Osteocyte (in vitro differentiated cells): ENCODE measurements at places on chromosomes 6 and 20. TPM values are rescaled to one million over a fixed set of nuclear protein-coding genes. Genes with fewer than 3 reads are reported as not detected.

Gene YWHAB
- total RNA-seq = 203 and 205 TPM in 2 replicates

Gene PPP1R16B
- total RNA-seq = not detected in 2 replicates

Gene LAMA4
- total RNA-seq = 209 and 220 TPM in 2 replicates

DNA sequence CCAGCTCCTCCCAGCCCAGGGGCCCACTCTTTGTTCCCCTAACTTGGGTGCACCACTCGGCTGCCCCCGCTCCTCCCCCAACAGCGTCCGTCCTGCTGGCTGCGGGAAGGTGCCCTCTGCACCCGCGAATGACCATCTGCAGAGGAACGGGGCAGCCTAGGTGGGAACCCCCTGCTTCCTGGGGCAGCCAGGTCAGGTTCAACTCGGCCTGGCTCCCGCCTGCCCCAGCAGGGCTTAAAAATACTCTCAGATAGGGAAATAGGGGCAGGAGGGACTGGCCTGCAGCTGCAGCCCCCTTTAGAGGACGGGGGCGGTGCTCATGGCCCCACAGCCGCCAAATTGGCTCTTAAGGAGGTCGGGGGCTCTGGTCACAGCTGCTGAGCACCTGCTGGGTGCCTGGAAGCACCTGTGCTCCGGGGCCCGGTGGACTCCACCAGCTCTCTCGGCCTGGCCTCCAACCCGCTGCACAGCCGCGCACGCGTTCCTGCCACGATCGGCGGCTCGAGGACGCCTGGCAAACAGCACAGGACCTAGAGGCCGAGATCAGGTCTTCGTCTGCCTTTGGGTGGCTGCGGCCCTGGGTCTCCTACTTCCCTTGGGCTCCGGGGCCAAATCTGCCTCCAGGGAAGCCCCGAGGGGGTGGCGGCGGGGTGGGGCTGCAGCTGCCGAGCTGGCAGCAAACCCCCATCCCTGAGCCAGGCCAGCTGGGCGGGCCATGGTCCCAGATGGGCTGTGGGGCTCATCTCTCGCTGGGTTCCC, 700 bp upstream of the LAMA5 start:
- H3K4me1 ChIP-seq = peaks cover 53% of the 10 kb centered on the region
- H3K27ac ChIP-seq = peak overlapping the region; percentile 31
- no peaks in the 10 kb centered on the region for H3K27me3 ChIP-seq
- no peak for DNase-seq
- peak overlapping the region; percentile 60 for H3K4me3 ChIP-seq

DNA sequence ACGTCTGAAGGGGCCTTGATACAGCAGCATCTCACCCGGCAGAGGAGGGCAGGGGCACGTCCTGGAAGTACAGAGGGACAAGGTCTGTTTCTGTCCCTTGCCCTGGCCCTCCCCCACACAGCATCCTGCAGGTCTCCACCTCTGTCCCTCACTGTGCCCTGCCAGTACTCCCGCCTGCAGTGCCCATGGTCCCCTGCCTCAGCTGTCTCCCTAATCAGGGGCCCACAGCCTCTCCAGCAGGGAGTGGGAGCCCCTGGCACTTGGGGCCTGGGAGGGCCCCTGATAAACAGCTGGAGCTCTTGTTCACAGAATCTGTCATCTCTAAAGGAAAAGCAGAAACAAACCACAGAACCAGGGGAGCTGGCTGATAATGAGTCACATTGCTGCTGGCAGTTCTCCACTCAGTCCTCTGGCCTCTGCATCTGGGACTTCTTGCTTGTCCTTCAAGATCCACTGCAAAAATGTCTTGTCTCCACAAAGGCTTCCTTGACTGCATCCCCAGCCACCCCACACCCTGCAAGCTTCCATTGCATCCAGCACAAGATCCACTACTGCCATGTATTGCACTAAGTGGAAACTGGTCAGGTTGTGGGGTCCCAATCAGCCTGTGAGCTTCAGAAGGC, 33.2 kb upstream of the TAF8 start:
- H3K4me1 ChIP-seq = peaks cover 18% of the 10 kb centered on the region
- H3K4me3 ChIP-seq = no peak overlapping the region
- H3K27ac ChIP-seq = peak overlapping the region; percentile 52
- peaks cover 13% of the 10 kb centered on the region for H3K36me3 ChIP-seq
- H3K27me3 ChIP-seq = no peaks in the 10 kb centered on the region

- H3K36me3 ChIP-seq = no peaks in the 10 kb centered on the region
- no peak for DNase-seq
- no peak overlapping the region for H3K27ac ChIP-seq
- peaks cover 17% of the 10 kb centered on the region for H3K4me1 ChIP-seq
Measured at GRCh38 chr20:48754292-48754691, 73.5 kb downstream of the PREX1 start.

DNA sequence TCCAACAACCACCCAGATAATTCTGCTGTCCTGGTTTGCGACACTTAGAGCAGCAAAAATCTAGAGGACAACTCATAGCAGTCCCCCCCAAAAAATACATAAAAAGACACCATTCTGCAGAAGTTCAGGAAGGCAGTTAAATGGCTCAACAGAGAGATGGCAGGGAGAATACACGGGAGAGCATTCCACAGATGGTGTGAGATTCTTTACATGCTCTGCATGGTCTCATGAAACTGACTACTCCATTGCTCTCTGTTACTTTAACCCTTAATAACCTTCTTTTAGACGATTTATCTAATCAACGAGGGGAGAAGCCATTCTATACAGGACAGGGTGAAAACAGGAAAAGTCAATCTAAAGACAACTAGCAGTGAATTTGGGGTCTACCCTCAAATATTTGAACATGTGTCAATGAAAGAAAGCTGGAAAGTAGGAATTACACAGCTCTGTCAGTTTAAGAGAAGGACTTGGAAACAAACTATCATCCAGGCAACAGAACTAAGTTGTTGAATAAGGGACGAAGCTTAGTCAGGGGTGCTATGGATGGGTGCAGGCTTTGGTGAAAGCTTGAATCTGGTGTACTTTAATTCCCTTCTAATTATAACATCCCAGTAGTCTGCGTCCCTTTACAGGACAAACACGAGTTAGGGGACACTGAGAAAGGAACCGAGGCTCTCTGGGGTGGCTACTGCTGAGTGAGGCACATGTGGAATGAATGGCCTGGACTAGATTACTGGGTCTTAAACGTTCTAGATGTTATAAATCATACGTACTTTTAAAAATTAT, 5.1 kb downstream of the PERP start:
- peaks cover 11% of the 10 kb centered on the region for H3K36me3 ChIP-seq
- H3K4me1 ChIP-seq = peaks cover 21% of the 10 kb centered on the region
- DNase-seq = no peak
- no peak overlapping the region for H3K27ac ChIP-seq

GRCh38 chr6:51049288-51049982, 230.8 kb downstream of the TFAP2B start:
- H3K27ac ChIP-seq = no peak overlapping the region
- peaks cover 8% of the 10 kb centered on the region for H3K4me1 ChIP-seq
- H3K27me3 ChIP-seq = no peaks in the 10 kb centered on the region

DNA sequence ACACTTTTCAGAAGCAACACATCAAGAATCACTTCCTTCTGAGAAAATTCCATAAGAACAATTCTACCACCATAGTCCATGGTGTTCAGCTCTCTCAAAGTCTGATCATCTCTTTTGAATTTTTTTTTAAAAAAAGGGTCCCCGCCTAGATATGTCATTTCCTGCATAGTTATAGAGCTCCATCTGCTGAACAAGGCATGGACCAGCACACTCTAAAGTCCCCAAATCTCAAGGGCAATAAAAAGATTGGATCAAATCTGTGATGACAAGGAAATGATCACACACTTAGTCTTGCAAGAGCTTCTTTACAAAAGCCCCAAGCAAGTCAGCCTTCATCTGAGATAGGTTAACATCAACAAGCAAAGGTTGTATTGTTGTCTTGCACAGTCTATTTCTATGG, 100.7 kb upstream of the STMND1 start:
- H3K27ac ChIP-seq = no peak overlapping the region
- H3K36me3 ChIP-seq = no peaks in the 10 kb centered on the region
- no peak overlapping the region for H3K4me3 ChIP-seq
- peaks cover 4% of the 10 kb centered on the region for H3K4me1 ChIP-seq

DNA sequence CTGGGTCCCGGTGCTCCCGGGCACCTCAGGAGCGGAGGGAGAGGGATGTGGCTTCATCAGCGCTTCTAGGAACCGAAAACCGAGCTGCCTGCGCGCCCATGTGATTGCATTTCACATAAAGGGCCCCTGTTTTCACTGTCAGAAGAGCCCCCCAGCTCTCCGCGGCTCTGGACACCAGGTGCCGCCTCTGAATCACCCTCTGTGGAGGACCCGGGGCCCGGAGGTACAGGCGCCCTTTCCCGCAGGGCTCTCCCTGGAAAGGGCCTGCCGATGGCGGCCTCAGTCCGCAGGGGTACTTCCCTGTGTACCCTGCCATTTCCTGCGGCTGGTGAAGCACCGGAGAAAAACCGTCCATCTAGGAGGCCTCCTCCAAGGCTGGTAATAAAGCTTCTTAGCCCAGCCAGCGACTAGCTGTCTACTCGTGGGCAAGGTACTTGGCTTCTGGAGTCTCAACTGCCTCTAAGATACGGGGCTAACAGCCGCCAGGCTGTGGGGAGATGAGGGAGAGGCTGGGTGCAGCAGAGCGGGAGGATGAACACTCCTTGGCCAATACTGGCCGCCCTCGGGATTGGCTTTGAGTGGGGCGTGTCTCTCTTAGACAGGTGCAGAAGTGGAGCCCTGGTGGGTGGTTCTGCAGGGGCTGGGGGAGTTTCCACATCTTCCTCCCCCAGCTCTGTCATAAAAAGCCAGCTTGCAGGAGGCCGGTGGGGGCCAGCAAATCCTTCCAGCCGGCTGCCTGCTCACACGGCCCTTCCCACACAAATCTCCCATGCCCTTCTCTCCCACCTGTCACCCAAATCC, 1.6 kb downstream of the PPP1R16B start:
- peak overlapping the region; percentile 35 for H3K4me3 ChIP-seq
- H3K27me3 ChIP-seq = peaks cover 46% of the 10 kb centered on the region
- H3K27ac ChIP-seq = no peak overlapping the region
- peaks cover 5% of the 10 kb centered on the region for H3K4me1 ChIP-seq
- DNase-seq = no peak

DNA sequence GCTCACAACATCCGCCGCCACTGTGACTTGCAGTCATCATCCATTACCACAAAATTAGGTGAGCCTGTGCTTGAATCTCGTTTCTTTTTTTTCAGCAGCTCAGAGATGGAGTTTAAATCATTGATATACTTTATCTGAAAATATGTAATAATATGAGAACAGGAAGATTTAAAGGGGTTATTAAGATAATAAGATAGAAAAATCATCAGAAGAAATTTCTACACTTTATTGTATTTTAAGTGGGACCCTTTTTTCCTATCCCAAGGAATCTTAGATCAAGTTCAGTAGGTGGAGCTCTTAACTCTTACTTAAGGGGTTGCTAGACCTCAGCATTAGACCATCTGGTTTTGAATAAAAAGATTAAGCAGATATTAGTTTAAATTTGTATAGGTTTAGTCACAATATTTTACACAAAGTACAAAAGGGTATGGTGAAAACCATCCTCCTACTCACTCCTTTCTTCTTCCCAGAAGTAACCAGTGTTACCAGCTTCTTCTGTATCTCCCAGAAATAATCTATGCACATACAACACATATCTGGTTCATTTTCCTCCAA, 9.4 kb upstream of the NCOA7 start:
- no peak overlapping the region for H3K4me3 ChIP-seq
- no peak overlapping the region for H3K27ac ChIP-seq
- no peaks in the 10 kb centered on the region for H3K36me3 ChIP-seq

DNA sequence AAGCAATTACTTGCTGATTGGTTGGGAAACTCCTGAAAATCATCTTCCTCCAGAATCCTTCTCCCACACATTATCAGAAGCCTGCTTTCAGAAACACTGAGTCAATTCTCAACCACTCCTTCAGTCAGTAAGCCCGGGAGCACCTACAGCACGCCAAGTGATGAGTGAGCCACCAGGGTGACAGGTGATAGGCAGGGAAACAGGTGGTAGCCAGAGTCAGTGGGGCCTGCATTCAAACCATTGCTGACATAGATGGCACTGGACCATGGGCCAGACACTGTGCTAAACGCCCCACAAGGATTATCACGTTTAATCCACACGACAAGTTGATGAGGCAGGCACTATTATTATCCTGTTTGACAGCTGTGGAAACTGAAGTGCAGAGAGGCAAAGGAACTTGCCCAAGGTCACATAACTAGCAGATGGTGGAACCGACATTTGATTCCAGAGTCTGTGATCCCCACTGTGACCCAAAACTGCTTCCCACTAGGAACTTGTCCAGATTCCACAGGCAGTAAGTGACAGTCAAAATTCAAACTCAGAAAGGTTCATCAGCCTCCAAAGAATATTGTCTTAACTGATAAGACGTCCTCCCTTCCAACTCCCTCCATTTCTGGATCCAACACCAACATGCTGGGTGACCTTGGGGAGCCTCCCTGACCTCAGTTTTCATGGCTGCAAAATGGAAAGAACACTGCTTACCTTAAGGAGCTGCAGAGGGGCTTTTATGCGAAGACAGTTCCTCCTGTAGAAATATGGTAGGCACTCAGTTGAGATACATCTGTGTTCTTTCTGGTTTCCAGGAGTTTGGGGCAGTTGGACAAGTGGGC, 23.9 kb upstream of the TOP1 start:
- H3K36me3 ChIP-seq = no peaks in the 10 kb centered on the region
- no peak overlapping the region for H3K4me3 ChIP-seq
- no peaks in the 10 kb centered on the region for H3K27me3 ChIP-seq
- H3K4me1 ChIP-seq = peaks cover 55% of the 10 kb centered on the region

GRCh38 chr20:13715171-13715570, 69.5 kb downstream of the ESF1 start:
- no peak for DNase-seq
- no peaks in the 10 kb centered on the region for H3K27me3 ChIP-seq
- H3K27ac ChIP-seq = no peak overlapping the region
- H3K4me3 ChIP-seq = no peak overlapping the region
- no peaks in the 10 kb centered on the region for H3K4me1 ChIP-seq

DNA sequence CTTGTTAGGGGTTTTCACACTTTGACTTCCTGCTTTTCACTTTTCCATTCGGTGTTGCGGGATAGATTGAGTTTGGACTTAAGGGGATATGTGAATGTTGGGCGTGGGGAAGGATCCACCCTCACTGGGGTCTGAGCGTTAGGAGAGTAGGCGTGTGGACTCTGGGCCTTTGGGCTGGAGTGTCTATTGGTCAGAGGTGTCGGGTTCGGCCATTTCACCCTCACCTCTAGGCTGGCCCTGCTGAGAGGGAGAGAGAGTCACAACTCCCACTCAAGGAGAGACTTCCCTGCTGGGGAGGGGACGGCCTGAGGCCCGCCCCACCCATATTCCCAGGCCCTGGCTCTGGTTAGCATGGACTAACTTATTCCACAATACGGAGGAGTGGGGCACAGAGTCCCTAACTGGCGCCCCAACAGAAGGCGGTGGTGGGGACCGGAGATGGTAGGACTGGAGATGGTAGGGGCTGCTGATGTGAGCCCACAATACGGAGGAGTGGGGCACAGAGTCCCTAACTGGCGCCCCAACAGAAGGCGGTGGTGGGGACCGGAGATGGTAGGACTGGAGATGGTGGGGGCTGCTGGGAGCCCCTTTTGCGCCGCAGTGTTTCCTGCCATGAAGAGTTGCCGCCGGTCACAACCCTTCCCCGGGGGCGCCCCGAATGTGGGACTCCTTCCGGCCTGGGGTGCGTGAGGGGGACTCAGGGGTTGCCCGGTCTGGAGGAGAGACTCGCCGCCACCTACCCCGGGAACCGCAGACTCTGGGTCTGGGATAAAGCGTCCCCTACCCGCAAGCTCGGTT, 1.4 kb upstream of the PTPRA start:
- H3K27me3 ChIP-seq = no peaks in the 10 kb centered on the region
- peak overlapping the region; percentile 89 for H3K4me3 ChIP-seq
- H3K36me3 ChIP-seq = no peaks in the 10 kb centered on the region
- peak; percentile 68 for DNase-seq
- peaks cover 69% of the 10 kb centered on the region for H3K4me1 ChIP-seq

- DNase-seq = no peak
- peaks cover 51% of the 10 kb centered on the region for H3K27me3 ChIP-seq
- no peak overlapping the region for H3K4me3 ChIP-seq
Measured at GRCh38 chr20:48329031-48329615, 498.7 kb downstream of the PREX1 start.

- peaks cover 47% of the 10 kb centered on the region for H3K4me1 ChIP-seq
- DNase-seq = no peak
- no peak overlapping the region for H3K27ac ChIP-seq
- H3K27me3 ChIP-seq = no peaks in the 10 kb centered on the region
Measured at GRCh38 chr6:134251320-134251719, 66.6 kb downstream of the SGK1 start.
